Smooth muscle cell of the brain vasculature (primary cell): ENCODE measurements at places on chromosomes 7 and 10.

DNA sequence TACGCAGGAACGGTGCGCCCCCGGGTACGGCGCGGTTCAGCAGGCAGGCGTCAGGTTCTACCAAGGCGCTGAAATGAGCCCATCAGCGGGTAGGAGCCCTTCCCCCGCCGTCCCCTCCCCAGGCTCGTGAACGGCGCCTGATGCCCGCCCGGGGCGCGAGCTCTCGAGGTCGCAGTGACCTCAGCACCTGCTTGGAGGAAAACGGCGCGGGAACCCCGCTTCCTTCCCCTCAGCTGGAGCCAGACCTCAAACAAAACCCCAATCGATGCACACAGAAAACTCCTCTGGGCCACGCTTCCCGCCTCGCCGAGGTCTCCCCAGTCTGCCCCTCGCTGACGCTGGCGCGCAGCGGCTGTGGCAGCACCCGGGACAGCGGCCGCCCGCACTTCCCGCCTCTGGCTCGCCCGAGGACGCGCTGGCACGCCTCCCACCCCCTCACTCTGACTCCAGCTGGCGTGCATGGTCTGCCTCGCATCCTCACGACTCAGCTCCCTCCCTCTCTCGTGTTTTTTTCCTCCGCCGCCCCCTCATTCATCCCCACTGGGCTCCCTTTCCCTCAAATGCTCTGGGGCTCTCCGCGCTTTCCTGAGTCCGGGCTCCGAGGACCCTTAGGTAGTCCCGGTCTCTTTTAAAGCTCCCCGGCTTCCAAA, 514 bp upstream of the GAD2 start:
- DNase-seq: no peak

- no peak for DNase-seq
Observed at GRCh38 chr7:7668706-7669105, 28.2 kb downstream of the UMAD1 start.

- no peak for DNase-seq
Observed at GRCh38 chr10:107689323-107689722, 524.8 kb upstream of the SORCS1 start.

DNA sequence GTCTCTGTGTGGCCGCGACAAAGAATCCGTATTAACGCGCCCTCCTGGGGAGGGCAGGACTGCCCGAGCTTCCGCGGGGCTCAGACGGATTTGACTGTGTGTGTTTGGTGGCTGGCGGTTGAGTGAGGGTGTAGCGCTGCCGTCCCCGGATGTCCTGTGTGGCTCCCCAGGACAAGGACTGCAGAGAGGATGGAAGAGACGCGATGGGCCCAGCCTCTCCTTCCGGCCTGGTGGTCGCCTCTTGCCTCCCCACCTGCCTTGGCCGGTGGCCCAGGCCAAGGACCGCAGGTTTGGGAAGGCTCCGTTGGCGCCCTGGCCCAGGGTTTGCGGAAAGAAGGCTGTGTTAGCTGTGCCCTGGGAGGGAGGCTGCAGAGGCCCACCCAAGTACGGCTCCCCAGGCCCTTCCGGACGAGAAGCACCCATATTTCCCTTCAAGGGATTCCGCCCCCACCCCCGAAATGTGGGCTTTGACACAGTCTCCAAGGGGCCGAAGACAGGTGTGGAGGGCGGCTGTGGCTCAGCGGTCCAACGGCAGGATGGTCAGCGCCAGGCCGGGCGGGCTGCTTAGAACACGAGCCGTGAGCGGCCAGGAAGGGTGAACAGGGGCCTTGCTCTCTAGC, 2.3 kb downstream of the UNCX start:
- no peak for DNase-seq

DNA sequence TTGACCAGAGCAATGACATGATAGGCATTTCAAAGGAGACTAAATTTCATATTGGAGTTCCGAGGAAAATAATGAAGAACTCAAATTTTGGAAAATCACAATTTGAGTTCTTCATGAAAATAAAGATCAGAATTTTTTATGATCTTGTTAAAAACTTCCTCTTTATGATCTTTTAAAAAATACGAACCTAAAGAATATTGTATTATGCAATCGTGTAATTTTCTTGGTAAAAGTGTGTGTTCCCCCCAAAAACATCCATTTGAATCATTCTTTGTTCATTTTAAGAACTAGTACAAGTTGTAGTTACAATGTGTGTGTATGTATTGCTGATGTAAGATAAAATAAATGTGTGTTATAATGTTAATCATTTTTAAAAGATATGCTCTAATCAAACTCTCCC, 79.3 kb upstream of the PDK4 start:
- DNase-seq: no peak

- DNase-seq: no peak
Observed at GRCh38 chr7:130894146-130894908, 160.3 kb upstream of the KLF14 start.

- DNase-seq: no peak
Observed at GRCh38 chr10:105707603-105708002, 1066.5 kb downstream of the SORCS3 start.
